ENCODE measurements at places on chromosomes 5 and 9. TPM values are rescaled to one million over a fixed set of nuclear protein-coding genes. Genes with fewer than 3 reads are reported as not detected.

The GRAMD2B gene
- 30.9 TPM for total RNA-seq

The CACNA1B gene
- 0.42 TPM for total RNA-seq

The MYMK gene
- total RNA-seq: not detected

The INSL6 gene
- not detected for total RNA-seq

DNA sequence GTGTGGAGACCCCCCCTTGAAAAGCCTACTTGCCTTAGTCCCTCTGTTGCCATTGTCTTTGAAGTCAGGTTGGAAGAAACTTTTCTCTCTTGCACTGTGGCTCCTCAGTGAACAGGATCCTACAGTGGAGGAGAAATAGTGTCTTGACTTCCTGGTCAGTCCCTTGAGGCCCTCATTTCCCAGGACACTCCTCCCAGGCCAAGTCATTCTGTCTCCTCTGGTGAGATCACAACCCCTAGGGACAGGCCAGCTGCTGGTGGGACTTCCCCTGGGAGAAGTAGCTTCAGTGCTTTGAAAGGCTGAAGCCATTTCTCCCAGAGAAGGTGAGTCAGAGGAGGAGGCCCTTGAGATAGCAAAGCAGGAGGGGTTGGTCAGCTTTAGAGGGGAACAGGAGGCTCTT lies 10.1 kb upstream of the GRIA1 start:
- no peaks in the 10 kb centered on the region for H3K4me1 ChIP-seq
- H3K27ac ChIP-seq: no peak overlapping the region
- DNase-seq: no peak
- H3K27me3 ChIP-seq: no peaks in the 10 kb centered on the region

DNA sequence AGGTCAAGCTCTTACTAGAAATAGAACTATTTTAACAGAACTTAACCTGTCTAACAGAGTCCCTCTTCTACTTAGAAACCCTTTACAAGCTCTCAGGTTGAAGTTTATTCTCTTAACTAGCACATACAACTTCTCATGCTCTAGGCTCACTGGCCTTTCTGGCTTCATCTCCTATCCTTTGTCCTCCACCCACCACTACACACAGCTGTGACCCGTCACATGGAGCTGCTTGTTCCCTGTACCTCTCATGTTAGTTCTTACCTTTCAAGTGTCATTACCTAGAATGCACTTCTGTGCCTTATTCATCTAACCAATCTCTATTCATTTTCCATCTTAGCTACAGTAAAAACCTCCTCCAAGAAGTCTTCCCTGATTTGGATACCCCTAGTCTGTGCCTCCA lies 89.4 kb upstream of the APC start:
- H3K36me3 ChIP-seq: no peaks in the 10 kb centered on the region
- no peaks in the 10 kb centered on the region for H3K4me1 ChIP-seq
- no peaks in the 10 kb centered on the region for H3K27me3 ChIP-seq
- DNase-seq: no peak
- H3K27ac ChIP-seq: no peak overlapping the region
- no peak overlapping the region for H3K4me3 ChIP-seq

The FOXD4L6 gene
- not detected for total RNA-seq

Data from colonic mucosa (tissue), 4 donors.